ENCODE measurements at places on chromosomes 3 and 15. TPM values are rescaled to one million over a fixed set of nuclear protein-coding genes. Genes with fewer than 3 reads are reported as not detected.

PATL2 gene
- total RNA-seq = 0.33 TPM

ROPN1 gene
- not detected for total RNA-seq

PLCL2 gene
- 8.9 TPM for total RNA-seq

HES1 gene
- 56.6 TPM for total RNA-seq

RBP2 gene
- not detected for total RNA-seq

STRC gene
- not detected for total RNA-seq

VPS39 gene
- 37.0 TPM for total RNA-seq

ZNF660 gene
- 0.49 TPM for total RNA-seq

PSMA4 gene
- 347 TPM for total RNA-seq

ATP13A5 gene
- not detected for total RNA-seq

FETUB gene
- not detected for total RNA-seq

GCSAM gene
- not detected for total RNA-seq

DCLK3 gene
- total RNA-seq = under 0.01 TPM

PLS1 gene
- total RNA-seq = 1.2 TPM

DPPA2 gene
- total RNA-seq = not detected

ACSBG1 gene
- total RNA-seq = 0.07 TPM

ITPKA gene
- 0.44 TPM for total RNA-seq

FOXL2NB gene
- not detected for total RNA-seq

APEH gene
- total RNA-seq = 74.4 TPM

NLGN1 gene
- 8.9 TPM for total RNA-seq

NISCH gene
- total RNA-seq = 27.5 TPM

SERPINI2 gene
- not detected for total RNA-seq

ROBO2 gene
- 0.13 TPM for total RNA-seq

SLC38A3 gene
- total RNA-seq = not detected

GLDN gene
- total RNA-seq = not detected

CEP19 gene
- 0.98 TPM for total RNA-seq

CACNA2D2 gene
- total RNA-seq = not detected

ARGFX gene
- total RNA-seq = not detected

MAP1A gene
- total RNA-seq = 0.84 TPM

ERC2 gene
- total RNA-seq = 0.13 TPM

SCAANT1 gene
- not detected for total RNA-seq

CADPS gene
- not detected for total RNA-seq

DNASE1L3 gene
- 1.3 TPM for total RNA-seq

OXSM gene
- total RNA-seq = 11.2 TPM

ZNF280D gene
- total RNA-seq = 13.4 TPM

MYO1E gene
- 212 TPM for total RNA-seq

TRIM42 gene
- not detected for total RNA-seq

MKRN2OS gene
- not detected for total RNA-seq

TMEM212 gene
- not detected for total RNA-seq

IQCF5 gene
- not detected for total RNA-seq

SPSB4 gene
- not detected for total RNA-seq

ONECUT1 gene
- not detected for total RNA-seq

GOLIM4 gene
- 34.4 TPM for total RNA-seq

ULK3 gene
- total RNA-seq = 36.1 TPM

CHMP2B gene
- total RNA-seq = 27.2 TPM

Measured in mammary microvascular endothelial cell (primary cell).